PC-9 (cell line): ENCODE measurements at places on chromosomes 3 and 15. TPM values are rescaled to one million over a fixed set of nuclear protein-coding genes. Genes with fewer than 3 reads are reported as not detected.

The CCR3 gene
- 1.7 and 3.1 TPM in 2 replicates for total RNA-seq

The GASK1A gene
- not detected in 2 replicates for total RNA-seq

The FURIN gene
- 48.7 and 50.4 TPM in 2 replicates for total RNA-seq

The EID1 gene
- 72.1 and 73.9 TPM in 2 replicates for total RNA-seq

The CADPS gene
- not detected in 2 replicates for total RNA-seq

The CRYGS gene
- total RNA-seq: 2.8 and 4.4 TPM in 2 replicates

The ROPN1 gene
- not detected in 2 replicates for total RNA-seq

The IQCF5 gene
- total RNA-seq: not detected in 2 replicates

The SCAANT1 gene
- not detected in 2 replicates for total RNA-seq

The RMDN3 gene
- total RNA-seq: 15.7 and 19.8 TPM in 2 replicates

The ITIH1 gene
- not detected in 2 replicates for total RNA-seq

The OR4F6 gene
- not detected in 2 replicates for total RNA-seq

The ZBTB47 gene
- 8.1 and 9.6 TPM in 2 replicates for total RNA-seq

The LDHAL6B gene
- not detected in 2 replicates for total RNA-seq

The GOLGA8Q gene
- total RNA-seq: not detected in 2 replicates

The C3orf80 gene
- total RNA-seq: not detected in 2 replicates

The TMEM40 gene
- 30.5 and 33.9 TPM in 2 replicates for total RNA-seq

The SLC22A13 gene
- 0.40 and 0.44 TPM in 2 replicates for total RNA-seq

The RBSN gene
- total RNA-seq: 20.6 and 20.7 TPM in 2 replicates
